ENCODE measurements at places on chromosomes 12 and 14. TPM values are rescaled to one million over a fixed set of nuclear protein-coding genes. Genes with fewer than 3 reads are reported as not detected.

Gene SPTLC2
- polyA plus RNA-seq: 35.2 TPM

- H3K27me3 ChIP-seq: peaks cover 5% of the 10 kb centered on the region
- H3K27ac ChIP-seq: no peak overlapping the region
- no peak for DNase-seq
- H3K36me3 ChIP-seq: no peaks in the 10 kb centered on the region
- H3K4me1 ChIP-seq: no peaks in the 10 kb centered on the region
Observed at GRCh38 chr14:57870686-57871457, 5.0 kb upstream of the SLC35F4 start.

GRCh38 chr14:99728981-99729451, 44.9 kb downstream of the CYP46A1 start:
- no peak overlapping the region for H3K27ac ChIP-seq
- no peak for DNase-seq
- H3K4me1 ChIP-seq: no peaks in the 10 kb centered on the region
- H3K4me3 ChIP-seq: no peak overlapping the region
- peaks cover 9% of the 10 kb centered on the region for H3K27me3 ChIP-seq
- no peaks in the 10 kb centered on the region for H3K36me3 ChIP-seq

- H3K27ac ChIP-seq: no peak within 1 kb of the TSS
- H3K4me3 ChIP-seq: peak within 1 kb of the TSS; percentile 44
- H3K36me3 ChIP-seq: no peaks in the 10 kb centered on the region
Observed at GRCh38 chr12:13196130-13196921, at the start of gene EMP1. Gene EMP1, plus strand, starts transcription at chr12:13196726. Its CDS starts 14,785 bp downstream, at chr12:13211511.

DNA sequence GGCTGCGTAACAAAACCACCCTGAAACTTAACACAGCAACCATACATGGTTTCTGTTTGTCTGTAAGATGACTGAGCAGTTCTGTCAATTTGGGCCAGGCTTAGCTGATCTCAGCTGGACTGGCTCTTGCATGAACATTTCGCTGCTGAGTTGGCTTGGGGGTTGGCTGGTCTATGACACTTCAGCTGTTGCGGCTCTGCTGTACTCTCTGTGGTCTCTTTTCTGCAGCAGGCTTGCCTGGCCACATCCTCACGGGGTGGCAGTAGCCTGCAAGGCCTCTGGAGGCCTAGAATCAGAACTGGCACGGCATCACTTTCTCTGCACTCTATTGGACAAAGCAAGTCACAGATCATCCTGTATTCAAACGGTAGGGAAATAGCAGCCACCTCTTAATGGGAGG, 216.2 kb downstream of the BCL11B start:
- no peaks in the 10 kb centered on the region for H3K27me3 ChIP-seq
- peaks cover 36% of the 10 kb centered on the region for H3K4me1 ChIP-seq
- peak; percentile 74 for DNase-seq
- H3K36me3 ChIP-seq: peaks cover 3% of the 10 kb centered on the region
- peak overlapping the region; percentile 87 for H3K27ac ChIP-seq

DNA sequence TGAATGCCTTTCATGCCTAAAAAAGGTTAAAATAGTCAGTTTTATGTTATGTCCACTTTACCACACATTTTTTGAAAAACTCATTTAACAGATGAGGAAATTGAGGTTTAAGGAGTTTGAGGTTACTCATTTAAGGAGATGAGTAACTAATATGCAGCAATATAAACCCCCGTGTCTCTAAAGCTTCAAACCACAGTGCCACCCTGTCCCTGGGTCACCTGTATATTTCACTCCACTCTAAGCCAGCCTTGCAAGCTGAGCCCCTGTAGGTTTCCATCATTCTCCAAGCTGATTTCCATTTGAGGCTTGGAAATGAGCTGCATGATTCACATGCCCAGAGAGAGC, 64.4 kb downstream of the NUAK1 start:
- peaks cover 2% of the 10 kb centered on the region for H3K4me1 ChIP-seq
- H3K27me3 ChIP-seq: peaks cover 6% of the 10 kb centered on the region
- H3K4me3 ChIP-seq: no peak overlapping the region

- H3K36me3 ChIP-seq: no peaks in the 10 kb centered on the region
- H3K4me1 ChIP-seq: no peaks in the 10 kb centered on the region
- no peak for DNase-seq
- peaks cover 2% of the 10 kb centered on the region for H3K27me3 ChIP-seq
- no peak overlapping the region for H3K27ac ChIP-seq
Observed at GRCh38 chr12:125455556-125455955, 390.3 kb downstream of the AACS start.

GRCh38 chr14:96398921-96399320, 7.0 kb downstream of the AK7 start:
- DNase-seq: no peak
- no peak overlapping the region for H3K27ac ChIP-seq
- no peak overlapping the region for H3K4me3 ChIP-seq
- peaks cover 6% of the 10 kb centered on the region for H3K27me3 ChIP-seq

DNA sequence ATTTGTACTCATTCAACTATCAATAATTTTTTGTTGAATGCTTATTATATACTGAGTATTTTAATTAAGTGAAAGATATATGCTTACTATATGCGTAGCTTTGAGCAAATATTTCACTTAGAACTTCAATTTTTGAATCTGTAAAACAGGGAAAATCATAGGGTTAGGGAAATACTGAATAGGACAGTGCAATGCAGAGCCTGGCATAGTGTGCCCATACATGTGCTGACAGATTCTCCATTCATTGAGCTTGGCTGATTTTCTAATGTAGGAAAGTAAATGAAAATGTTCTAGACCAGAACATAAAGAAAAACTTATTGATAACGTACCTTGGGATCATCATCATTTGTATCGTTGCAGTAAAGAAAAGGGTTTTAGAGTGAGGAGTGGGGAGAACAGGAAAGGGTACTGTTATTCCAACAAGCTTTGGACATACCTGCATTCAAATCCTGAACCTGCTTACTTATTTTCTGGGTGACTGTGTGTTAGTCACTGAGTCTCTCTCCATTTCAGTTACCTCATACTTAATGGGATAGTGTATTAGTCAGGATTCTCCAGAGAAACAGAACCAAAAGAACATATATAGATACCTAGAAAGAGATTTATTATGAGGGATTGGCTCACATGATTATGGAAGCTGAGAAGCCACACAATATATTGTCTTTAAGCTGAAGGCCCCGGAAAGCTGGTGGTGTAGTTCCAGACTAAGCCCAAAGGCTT, 436.4 kb downstream of the ADAMTS20 start:
- H3K27ac ChIP-seq: no peak overlapping the region
- H3K36me3 ChIP-seq: no peaks in the 10 kb centered on the region
- H3K27me3 ChIP-seq: no peaks in the 10 kb centered on the region

DNA sequence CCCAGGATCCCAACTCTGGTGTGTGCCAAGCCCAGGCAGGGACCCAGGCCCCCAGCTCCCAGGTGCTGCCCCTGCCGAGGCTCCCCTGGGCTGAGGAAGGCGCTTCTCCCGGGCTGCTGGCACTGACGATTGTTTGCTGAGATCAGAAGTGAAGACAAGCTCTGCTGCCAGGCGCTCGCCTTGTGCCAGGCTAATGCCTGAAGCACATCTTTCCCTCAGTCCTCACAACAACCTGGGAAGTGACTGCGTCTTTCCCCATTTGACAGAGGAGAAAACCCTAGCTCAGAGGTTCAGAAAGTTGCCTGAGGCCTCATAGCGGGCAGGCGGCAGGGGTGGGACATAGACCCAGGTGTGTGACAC, 36.8 kb downstream of the ANKRD9 start:
- no peak overlapping the region for H3K27ac ChIP-seq
- H3K4me1 ChIP-seq: no peaks in the 10 kb centered on the region
- DNase-seq: no peak
- H3K4me3 ChIP-seq: no peak overlapping the region
- peaks cover 3% of the 10 kb centered on the region for H3K36me3 ChIP-seq
- no peaks in the 10 kb centered on the region for H3K27me3 ChIP-seq

DNA sequence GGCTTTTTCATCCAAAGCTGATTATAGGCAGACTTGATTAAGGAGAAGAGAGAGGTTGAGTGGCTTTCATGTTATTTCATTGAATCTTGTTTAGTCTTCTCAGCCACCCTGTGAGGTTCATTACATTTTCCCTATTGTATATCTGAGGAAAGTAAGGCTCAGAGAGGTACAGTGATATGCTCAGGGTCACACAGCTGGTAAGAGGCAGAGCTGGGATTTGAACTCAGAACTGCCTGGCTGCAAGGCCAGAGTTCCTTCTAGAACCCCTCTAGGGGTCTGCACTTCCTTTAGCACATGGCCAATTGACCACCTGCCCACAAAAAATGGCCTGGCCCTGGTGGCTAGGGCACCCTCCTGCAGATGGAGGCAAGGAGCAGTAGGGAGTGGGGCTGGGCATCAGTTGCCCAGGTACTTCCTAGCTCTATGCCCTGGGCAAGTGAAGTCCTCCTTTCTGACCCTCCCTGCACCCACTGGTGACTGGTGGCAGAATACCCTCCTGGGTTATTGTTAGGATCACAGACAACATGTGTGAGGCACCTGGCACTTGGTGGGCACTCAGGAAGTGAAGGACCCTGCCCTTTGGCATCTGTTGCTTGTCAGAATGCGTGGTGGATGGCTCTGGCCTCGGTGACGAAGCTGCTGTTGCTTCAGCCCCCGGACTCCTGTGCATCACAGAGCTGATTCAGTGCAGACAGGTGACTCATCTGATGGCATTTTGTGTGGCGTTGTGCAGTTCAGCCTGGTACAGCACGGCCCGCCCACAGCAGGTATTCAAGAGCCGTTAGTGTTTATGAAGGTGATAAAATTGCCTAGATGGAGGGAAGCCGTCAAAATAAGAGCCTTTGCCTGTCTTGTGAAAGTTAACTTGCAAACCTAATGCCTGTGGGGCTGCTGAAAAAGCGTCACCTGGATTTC, 115.8 kb downstream of the SLC25A47 start:
- H3K36me3 ChIP-seq: no peaks in the 10 kb centered on the region
- no peak overlapping the region for H3K4me3 ChIP-seq
- no peak overlapping the region for H3K27ac ChIP-seq
- H3K27me3 ChIP-seq: peaks cover 2% of the 10 kb centered on the region

DNA sequence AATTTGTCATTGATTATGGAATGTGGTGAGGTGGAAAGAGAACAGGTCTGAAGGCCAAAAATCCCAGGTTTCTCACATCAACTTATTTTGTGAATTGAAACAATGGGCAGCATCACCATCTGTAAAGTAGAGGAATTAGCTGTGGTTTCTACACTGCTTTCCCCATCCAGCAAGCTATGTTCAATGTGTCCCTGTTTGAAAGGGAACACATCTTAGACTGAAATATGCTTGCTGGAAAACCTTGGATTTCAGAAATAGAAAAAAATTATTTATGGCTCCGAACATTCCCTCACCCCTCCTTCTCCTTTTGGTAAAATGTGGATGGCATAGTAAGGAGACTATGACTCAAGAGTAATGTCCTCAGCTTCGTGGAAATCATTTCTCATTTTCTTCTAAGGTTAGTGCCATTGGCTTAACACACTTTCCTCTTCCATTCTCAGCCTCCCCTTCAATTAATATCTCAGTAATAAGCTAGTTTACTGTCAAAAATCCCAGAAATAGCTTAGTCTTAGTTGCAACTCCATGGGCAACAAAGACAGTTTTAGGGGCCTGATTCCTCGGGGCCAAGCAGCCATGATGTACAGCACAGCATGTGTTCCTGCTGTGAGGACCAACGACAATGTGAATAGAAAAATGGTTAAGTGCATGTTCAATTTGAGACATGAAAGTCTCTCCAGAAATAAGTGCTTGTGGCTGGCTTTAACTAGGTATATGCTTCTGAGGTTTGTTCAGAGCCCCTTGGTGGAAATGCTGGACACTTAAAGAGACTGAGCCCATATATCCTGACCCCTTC, 205.8 kb upstream of the SLC38A2 start:
- DNase-seq: no peak
- peaks cover 25% of the 10 kb centered on the region for H3K36me3 ChIP-seq
- H3K27ac ChIP-seq: no peak overlapping the region
- H3K4me1 ChIP-seq: peaks cover 58% of the 10 kb centered on the region
- H3K4me3 ChIP-seq: no peak overlapping the region

- no peaks in the 10 kb centered on the region for H3K36me3 ChIP-seq
- no peak for DNase-seq
- H3K4me1 ChIP-seq: no peaks in the 10 kb centered on the region
Observed at GRCh38 chr12:2759733-2760132, 35.0 kb upstream of the FKBP4 start.

Gene HCFC2
- 7.4 TPM for polyA plus RNA-seq

DNA sequence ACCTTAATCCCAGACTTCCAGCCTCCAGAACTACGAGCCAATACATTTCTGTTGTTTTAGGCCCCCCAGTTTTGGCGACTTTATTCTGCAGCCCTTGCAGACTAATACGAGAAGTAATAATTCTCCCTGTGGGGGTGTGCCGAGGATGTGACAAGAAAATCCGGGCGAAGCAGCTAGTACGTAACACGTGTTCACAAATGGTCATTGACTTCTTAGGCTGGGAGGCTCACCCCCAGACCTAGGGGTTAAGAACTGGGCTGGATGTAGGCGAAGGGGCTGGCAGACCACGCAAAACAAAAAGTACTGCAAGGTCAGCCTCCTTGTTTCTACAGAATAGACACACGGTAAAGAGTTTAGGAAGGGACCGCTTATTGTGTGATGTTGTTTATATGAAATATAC, 69.8 kb upstream of the ESRRB start:
- no peak for DNase-seq
- H3K4me1 ChIP-seq: no peaks in the 10 kb centered on the region
- peaks cover 26% of the 10 kb centered on the region for H3K27me3 ChIP-seq
- no peaks in the 10 kb centered on the region for H3K36me3 ChIP-seq
- H3K4me3 ChIP-seq: no peak overlapping the region

Gene TESPA1
- polyA plus RNA-seq: 33.1 TPM

Gene IGF1
- not detected for polyA plus RNA-seq

- H3K4me3 ChIP-seq: no peak overlapping the region
- DNase-seq: no peak
- H3K27ac ChIP-seq: no peak overlapping the region
- H3K36me3 ChIP-seq: no peaks in the 10 kb centered on the region
- peaks cover 8% of the 10 kb centered on the region for H3K27me3 ChIP-seq
- no peaks in the 10 kb centered on the region for H3K4me1 ChIP-seq
Observed at GRCh38 chr14:96117101-96117897, 78.1 kb downstream of the C14orf132 start.

DNA sequence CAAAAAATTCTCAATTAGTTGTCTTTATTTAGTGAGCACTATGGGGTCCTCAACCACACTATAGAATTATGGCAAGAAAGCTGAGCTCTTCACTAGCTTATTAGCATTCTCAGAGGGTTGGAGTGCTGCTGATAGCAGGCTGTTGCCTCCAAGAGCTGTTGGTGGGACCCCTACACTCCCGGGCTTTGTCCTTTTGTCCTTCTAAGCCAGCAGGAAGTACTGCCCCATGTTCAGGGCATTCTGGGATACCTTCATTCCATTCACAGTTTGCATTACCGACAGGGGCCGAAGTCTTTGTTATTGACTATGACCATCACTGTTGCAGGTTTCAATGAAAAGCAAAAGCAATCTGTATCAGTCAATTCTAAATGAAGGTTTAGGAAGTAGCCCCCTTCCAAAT, 89.5 kb upstream of the OTX2 start:
- H3K27me3 ChIP-seq: peaks cover 2% of the 10 kb centered on the region
- H3K4me3 ChIP-seq: no peak overlapping the region
- no peaks in the 10 kb centered on the region for H3K36me3 ChIP-seq

GRCh38 chr12:120783197-120783596, 57.6 kb downstream of the ACADS start:
- no peak for DNase-seq
- H3K36me3 ChIP-seq: peaks cover 8% of the 10 kb centered on the region
- peak overlapping the region; percentile 79 for H3K27ac ChIP-seq
- H3K27me3 ChIP-seq: peaks cover 2% of the 10 kb centered on the region
- peaks cover 17% of the 10 kb centered on the region for H3K4me1 ChIP-seq

- H3K4me3 ChIP-seq: no peak overlapping the region
- no peaks in the 10 kb centered on the region for H3K4me1 ChIP-seq
- no peak overlapping the region for H3K27ac ChIP-seq
- no peak for DNase-seq
- no peaks in the 10 kb centered on the region for H3K36me3 ChIP-seq
- H3K27me3 ChIP-seq: peaks cover 4% of the 10 kb centered on the region
Observed at GRCh38 chr14:81087230-81087629, 131.8 kb downstream of the TSHR start.

All from immature natural killer cell (primary cell).